ENCODE measurements at places on chromosomes 4 and X.

DNA sequence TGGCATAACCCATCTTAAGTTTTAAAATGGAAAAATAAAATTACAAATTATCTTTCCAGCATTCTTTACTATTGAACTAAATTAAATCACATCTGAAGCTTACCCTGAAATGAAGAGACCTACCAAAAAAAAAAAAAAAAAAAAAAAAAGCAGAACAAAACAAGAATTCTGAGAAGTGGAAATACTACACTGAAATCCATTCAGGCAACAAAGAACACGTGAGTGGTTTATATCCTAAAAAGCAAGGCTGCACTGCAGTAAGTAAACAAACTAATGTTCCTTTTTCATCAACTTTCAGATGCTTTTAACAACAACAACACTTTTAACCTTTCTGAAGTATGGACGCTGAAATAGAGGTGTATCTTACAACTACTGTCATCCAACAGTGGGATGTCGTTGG is 7.5 kb downstream of the FRYL start:
- DNase-seq, result no peak

GRCh38 chrX:46381630-46382029 is 163.6 kb downstream of the ZNF674 start:
- DNase-seq, result peak; percentile 25

GRCh38 chr4:140255927-140256326 is 101.9 kb upstream of the MAML3 start:
- no peak for DNase-seq

GRCh38 chr4:22686141-22686540 is 6.6 kb upstream of the GBA3 start:
- peak; percentile 16 for DNase-seq

GRCh38 chr4:42391355-42391664 is 6.0 kb upstream of the SHISA3 start:
- no peak for DNase-seq

DNA sequence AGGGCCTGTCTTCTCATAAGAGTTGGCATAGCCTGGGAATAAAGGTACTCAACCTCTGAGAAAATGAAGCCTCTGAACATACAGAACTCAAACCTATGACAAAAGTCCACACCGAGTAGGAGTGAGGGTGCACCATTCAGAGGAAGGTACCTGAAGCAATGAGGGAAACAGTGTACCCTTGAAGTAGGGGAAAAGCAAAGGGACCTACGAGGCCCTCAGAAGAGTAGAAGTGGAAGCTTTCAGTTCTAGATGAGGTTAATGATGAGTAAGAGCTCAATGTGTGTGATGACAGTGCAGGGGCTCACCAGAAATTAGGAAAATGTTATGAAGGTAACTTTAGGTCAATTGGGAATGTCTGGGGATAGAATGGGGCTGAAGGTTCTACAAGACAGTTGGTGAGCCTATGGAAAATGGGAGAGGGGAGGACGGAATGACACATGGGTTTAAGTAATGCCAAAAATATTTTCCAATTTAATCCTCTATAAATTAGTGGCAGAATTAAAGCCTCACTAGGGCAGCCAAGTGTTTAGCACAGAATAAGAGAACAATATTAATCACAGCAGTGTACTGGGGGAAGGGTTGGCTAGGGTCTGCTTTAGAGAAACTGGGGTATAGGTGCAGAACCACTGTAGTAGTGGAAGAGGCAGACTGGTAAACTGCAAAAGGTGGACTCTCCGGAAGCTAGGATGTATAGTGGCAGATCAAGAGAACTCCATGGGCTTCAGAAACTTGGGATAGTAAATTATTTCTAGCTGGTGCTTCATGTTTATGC is 39.8 kb downstream of the RAB33A start:
- DNase-seq, result no peak

DNA sequence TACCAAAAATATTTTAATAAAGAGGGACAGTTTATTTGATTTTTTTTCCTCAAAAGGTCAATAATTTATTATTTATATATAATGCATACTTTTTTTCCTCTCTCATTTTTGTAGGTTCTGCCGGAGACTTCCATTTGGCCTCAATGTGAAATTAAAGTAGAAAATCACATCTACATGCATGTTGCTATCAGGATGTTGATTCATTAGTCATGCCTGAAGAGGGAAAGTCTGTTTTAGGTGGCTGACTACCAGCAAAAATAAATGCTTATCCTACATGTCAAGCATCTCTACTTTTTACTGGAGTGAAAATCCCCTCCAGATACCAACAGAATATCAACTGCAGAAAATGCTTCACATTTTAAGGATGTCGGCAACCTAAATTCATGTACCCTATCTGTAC is 41.5 kb downstream of the KIAA0232 start:
- DNase-seq, result no peak
